Left renal pelvis (tissue), 4 donors: ENCODE measurements at places on chromosomes 7 and 10.

- peak; percentile 36 for DNase-seq
These were observed 18.7 kb upstream of the CBLL1 start for GRCh38 chr7:107725138-107725740.

GRCh38 chr10:103872137-103872931 is 17.0 kb upstream of the SH3PXD2A start:
- DNase-seq, result no peak

DNA sequence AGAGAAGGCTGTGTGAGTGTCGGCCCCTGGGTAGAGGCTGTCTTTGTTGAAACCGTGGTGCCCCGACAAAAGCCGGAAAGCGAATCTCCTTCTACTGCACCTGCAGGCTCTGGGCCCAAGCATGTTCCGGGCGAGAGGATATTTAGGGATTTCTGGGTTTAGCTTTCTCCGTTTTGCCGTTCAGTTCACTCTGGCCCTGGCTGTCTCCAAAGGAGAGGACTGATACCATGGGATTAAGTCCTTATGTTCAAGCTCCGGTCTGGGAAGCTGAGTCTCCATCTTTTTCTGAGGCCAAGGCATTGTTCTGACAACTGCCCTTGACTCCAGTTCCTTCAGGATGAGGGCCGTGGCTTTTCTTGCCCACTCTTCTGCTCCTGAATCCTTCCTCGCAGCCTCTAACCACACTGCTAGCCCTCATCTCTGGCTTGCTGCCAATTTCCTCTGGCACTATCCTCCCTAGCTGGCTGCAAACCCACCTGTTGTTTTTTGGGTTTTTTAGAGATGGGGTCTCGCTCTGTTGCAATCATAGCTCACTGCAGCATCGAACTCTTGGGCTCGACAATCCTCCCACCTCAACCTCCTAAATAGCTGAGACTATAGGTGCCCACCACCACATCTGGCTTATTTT is 206.8 kb downstream of the SKIDA1 start:
- DNase-seq, result no peak

DNA sequence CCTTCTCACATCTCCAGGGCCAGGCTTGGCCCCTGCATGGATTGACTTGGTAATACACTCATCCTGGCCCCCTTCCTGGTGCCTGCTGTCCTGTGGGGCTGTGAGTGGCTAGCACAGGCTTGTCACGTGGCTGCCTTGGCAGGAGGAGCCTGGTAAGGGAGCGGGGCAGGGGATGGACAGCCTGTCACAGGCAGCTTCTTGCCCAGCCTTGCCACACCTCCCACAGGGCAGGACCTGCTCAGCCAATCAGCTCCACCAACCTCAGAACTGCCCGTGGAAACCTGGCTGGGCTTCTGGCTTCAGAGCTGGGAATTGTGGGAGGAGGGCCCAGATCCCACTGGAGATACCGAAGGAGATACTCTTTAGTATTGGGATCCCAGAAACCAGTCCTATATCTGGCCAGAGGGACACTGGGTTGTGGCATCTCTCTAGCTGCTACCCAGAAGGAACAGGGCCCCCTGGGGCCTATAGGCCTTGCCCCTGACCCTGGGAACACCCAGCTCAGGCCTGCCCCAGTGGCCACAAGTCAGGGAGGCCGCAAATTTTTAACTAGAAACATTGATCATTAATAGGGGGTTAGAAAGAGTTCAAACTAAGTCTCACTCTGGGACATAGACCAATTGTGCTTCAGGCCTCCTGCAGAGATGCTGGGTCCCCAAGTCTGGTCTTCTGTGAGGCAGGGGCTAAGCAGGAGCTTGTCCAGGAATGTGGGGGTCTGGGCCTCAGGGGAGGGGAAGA is at the start of gene HOGA1:
TSS of gene HOGA1 (plus strand) at position 330 of the 738 bp plus-strand sequence. CDS start at position 645, 315 bp downstream.
- DNase-seq, result peak; percentile 38

- DNase-seq, result no peak
These were observed 115.5 kb downstream of the WDFY4 start for GRCh38 chr10:48800007-48800675.
